ENCODE measurements at places on chromosomes 4 and X.

- DNase-seq, result peak; percentile 19
Observed at GRCh38 chr4:19752599-19752998, 499.1 kb upstream of the SLIT2 start.

DNA sequence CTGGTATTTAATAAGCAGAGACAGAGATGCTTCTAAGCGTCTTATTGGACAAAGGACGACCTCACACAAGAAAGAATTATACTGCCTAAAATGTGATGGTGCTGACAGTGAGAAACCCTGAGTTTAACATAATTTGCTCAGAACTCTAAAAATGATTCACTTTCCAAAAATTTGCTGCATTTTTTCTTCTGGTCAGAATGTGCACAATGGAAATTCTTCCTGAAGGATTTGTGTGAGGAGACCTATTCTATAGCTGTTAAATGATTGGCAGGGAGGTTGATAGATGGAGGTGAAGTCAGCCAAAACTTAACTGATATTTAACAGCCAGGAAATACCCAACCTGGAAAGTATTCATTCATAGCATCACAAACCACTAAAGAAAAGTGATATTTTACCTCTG is 1.7 kb downstream of the MAGEC3 start:
- DNase-seq, result peak; percentile 50

- DNase-seq, result no peak
Observed at GRCh38 chr4:54941994-54942552, 183.3 kb downstream of the KDR start.

DNA sequence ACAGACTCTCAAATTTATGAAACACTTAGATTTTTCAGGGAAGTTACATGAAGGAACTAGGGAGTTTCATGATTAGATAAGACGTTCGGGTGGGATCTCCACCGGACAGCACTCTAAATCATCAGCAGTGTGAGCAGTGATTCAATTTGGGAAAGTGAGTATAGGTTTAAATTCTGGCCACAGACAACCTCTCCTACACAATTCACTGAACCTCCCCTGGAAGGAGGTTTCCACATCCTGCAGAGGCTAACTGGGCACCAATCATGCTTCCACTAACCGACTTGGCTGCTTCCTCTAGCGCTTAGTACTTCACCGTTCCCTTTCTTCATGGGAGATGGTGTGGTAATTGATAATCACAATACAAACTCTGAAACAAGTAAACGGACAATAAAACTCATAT is 5.6 kb downstream of the CXCL9 start:
- DNase-seq, result no peak

DNA sequence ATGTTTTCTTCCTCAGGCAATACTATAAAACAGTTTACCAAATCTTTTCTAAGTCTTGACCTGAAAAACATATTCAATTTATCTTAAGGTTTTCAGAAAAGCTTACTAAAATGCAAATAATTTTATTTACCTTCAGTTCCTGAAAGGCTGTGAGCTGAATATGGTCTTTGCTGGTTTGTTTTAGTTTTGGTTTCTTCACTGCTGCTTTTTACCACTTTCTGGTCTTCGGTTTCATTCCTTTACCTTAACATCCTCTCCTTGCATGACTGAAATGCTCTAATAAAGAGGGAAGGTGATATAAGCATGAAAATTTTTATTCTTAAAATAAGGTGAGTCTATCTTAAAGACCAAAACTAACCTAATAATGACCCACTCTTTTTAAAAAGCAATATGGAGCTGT is 97.1 kb upstream of the NRK start:
- no peak for DNase-seq

- peak; percentile 37 for DNase-seq
Observed at GRCh38 chr4:89598602-89599001, 238.4 kb downstream of the SNCA start.

GRCh38 chr4:83255584-83255983 is 29.0 kb downstream of the COQ2 start:
- peak; percentile 77 for DNase-seq

DNA sequence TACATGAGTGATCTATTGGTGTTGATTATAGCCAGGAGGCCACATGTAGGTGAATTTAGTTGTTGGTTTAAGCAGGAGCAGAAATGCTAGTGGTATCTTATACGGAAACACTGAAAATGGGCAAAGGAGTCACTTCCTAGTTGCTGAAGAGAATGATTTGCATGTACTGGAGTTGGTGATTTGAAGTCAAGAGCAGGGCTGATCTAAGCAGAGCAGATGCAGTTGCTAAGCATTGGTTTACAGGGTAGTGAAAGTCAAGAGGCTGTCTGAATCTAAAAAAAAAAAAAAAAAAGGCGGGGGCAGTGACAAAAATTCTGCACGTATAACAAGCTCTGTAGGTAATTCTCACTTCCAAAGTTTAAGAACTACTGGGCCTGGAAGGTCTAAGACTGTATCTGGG is 90.4 kb upstream of the HPRT1 start:
- no peak for DNase-seq

GRCh38 chr4:31370866-31371465 is 650.8 kb downstream of the PCDH7 start:
- peak; percentile 55 for DNase-seq

- no peak for DNase-seq
Observed at GRCh38 chr4:101630319-101630986, 160.1 kb upstream of the BANK1 start.

- no peak for DNase-seq
Observed at GRCh38 chrX:154024271-154024670, 4.6 kb upstream of the IRAK1 start.

- peak; percentile 30 for DNase-seq
Observed at GRCh38 chr4:54487491-54487890, 170.3 kb upstream of the KIT start.

- DNase-seq, result no peak
Observed at GRCh38 chrX:148536961-148537360, 36.5 kb downstream of the AFF2 start.
